ENCODE measurements at places on chromosomes 1 and 21.

- DNase-seq: peak; percentile 47
Observed at GRCh38 chr1:200866521-200866920, 6.3 kb upstream of the GPR25 start.

GRCh38 chr21:16420031-16420724, 690.4 kb downstream of the USP25 start:
- DNase-seq: no peak

DNA sequence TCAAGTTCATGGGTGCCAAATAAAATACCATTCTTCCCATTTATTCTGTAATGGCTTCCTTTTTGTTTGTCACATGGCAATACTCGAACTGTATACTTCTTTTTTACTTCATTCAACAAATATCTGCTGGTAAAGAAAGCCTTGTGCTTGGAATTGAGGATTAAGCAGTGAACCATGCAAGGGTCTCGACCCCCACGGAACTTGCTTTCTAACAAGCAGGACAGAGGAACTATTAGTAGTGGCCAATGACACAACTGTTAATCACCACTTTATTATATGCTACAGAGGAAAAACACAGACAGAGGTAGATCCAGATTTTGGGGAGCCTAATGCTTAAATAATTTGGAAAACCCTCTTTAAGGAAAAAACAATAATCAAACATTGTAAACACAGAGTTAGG, 542.2 kb downstream of the DPYD start:
- DNase-seq: no peak

DNA sequence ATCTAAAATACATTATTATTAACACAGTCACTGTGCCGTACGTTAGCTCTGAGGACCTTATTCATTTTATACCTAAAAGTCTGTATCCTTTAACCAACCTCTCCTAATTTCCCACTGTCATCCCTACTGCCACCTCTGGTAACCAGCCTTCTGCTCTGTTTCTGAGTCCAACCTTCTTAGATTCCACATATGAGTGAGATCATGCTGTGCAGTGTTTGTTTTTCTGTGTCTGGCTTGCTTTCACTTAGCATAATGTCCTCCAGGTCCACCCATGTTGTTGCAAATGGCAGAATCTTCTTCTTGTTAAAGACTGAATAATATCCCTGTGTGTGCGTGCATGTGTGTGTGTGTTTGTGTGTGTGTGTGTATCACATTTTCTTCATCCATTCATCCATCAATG, 64.2 kb downstream of the ETS2 start:
- DNase-seq: no peak

DNA sequence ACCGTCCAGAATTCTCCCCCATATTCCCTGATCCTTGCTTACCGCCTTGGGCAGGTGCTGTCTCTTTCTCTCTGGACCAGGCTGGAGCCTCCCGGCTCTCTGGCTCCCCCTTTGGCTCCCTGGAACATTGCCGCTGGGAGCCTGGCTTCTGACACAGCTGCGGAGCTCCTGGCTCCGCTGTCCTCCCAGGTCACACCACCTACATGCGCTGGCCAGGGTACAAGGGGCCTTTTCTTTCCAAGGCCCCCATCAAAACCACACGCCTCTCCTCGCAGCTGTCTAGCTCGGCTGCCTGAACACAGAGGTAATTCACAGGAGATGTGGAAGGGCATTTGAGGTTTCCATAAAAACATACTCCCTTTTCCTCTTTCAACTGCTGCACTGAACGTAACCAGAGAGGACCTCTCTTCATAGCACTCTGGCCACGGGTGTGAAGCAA, 7.5 kb upstream of the ZNF648 start:
- no peak for DNase-seq

- DNase-seq: no peak
Observed at GRCh38 chr21:29305068-29305467, 6.3 kb downstream of the BACH1 start.

DNA sequence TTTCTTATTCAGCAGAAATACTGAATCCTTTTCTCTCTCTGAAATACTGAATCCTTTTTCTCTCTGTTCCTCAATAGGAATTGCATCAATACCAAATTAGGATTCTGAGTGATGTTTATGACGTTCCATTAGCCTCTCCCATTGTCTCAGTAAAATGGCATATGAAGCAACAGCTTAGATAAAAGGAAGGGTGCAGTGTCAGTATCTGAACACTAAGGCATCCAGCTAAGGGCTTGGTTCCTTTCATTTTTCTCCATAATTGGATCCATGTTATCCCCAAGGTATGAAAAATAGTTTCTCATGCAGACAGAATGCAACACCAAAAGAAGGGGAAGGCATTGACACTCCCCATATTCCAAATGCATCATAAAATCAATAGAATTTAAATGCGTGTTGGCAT, 61.5 kb upstream of the RAVER2 start:
- no peak for DNase-seq

- DNase-seq: no peak
Observed at GRCh38 chr1:27966402-27967105, 6.8 kb downstream of the XKR8 start.

- peak; percentile 58 for DNase-seq
Observed at GRCh38 chr1:15848929-15849774, 1.6 kb downstream of the SPEN start.

GRCh38 chr21:32520875-32521735, 64.2 kb downstream of the TCP10L start:
- DNase-seq: no peak

DNA sequence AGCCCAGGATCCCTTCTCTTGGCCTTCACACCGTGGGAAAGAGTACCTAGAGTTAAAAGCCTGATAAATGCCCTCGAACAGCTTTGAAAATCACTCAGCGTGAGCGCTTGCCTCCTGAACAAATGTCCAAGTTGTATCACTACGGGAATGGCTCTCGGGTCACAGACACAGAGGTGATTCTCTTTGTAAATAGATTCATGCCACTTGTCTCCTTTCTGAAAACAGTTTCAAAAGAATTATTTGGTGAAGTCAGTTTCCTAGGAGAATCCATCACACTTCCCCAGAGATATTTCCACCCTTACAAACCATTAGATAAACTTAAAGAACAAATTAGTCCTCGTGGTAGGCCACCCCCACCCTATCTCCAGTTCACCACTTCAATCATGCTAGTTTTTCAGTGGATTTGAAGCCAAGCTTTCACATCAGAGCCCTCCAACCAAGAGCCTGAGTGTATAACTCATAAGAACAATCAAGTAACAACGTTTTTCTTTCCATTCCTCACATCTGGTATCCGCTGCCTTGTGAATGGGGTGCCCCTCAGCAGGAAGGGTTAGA, 132.9 kb downstream of the SLC30A10 start:
- DNase-seq: no peak

DNA sequence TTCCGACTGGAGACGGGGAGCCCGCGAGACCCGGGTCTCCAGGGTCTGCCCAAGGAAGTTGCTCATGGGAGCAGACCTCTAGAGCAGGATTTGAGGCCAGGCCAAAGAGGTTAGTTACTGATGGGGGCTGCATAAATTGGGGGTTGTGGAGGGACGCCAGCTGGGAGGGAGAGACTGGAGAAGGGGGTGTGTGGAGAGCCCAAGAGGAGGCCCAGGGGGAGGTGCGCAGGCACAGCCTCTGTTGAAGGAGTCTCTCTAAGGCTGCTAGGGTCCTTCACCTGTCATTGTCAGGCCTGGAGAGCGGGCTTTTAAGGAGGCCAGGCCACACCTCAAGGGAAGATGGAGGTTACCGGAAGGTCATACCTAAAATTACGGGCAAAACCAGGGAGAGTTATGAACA, 363 bp downstream of the PLA2G5 start:
- DNase-seq: no peak

- no peak for DNase-seq
Observed at GRCh38 chr1:30319765-30320580, 403.4 kb downstream of the MATN1 start.

DNA sequence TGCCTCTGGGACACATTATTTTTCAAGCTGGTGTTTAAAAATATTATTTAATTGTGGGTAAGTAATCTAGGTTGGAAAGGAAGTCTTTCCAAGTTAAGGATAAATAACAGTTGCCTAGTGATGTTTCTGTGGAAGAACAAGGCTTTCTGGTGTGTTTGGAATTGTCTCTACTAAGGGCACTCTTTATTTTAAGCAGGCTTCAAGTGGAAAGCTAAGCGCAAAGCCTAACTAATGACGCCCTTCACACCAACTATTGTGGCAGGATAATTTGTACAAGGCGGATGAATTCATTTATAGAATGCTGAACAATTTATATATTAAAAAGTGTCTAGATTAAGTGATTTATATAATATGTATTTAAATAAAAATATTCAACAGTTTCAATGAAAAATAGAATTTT, 25.1 kb upstream of the RWDD3 start:
- no peak for DNase-seq

GRCh38 chr1:207918011-207918410, 7.1 kb upstream of the CD34 start:
- DNase-seq: no peak

DNA sequence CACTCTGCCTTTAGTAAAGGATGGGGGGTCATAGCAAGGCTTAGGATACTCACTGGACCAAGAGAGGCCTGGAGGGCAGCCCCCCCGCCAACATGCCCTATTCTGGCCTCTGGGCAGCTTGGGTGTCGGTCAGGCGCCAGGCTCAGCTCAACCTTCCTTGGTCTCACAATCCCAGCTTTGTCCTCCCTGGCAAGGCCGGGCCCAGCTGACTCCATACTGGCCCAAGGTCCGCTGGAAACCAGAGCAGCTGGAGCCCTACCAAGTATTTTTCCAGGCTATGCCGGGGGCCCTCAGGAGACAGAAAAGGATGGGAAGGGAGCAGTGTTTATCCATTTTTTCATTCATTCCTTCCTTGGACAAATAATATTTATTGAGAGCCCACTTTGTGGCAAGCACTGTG, 6.2 kb downstream of the FBXO2 start:
- no peak for DNase-seq

- no peak for DNase-seq
Observed at GRCh38 chr1:19307794-19308508, 4.0 kb downstream of the AKR7A2 start.

GRCh38 chr1:234114648-234115307, 210.3 kb downstream of the SLC35F3 start:
- DNase-seq: no peak

DNA sequence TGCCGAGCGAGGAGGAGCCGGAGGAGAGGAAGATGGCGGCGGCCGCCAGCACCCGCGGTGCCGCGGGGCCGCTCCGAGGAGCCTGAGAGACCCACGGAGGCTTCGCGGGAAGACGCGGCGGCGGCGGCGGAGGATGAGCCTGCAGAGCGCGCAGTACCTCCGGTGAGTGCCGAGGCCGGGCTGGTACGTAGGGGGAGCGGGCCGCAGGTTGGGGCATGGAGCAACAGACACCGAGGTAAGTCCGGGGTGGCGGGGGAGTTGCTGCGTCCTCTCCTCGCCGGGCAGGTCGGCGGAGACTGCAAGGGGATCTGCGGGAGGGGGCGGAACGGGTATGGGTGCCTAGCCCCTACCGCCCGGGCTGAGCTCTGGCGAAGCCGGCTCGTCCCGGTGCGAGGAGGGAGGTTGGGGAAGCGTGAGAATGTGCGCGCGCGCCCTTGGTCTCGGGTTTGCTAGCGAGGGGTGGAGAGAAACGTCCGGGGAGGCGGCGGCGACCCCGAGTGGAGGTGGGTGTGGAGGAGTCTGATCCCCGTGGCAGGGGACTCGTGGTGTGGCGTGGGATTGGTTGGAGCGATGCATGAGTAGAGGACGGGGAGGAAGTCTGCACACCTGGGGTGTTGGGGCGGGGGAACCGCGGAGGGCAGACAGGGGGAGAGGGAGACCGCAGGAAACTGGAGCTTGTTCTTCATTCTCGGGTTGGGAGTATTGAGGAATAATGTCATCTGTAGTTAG, at the start of gene SMG7:
TSS of gene SMG7 (plus strand) at position 12 of the 729 bp plus-strand sequence. CDS start at position 134, 122 bp downstream.
- DNase-seq: no peak

DNA sequence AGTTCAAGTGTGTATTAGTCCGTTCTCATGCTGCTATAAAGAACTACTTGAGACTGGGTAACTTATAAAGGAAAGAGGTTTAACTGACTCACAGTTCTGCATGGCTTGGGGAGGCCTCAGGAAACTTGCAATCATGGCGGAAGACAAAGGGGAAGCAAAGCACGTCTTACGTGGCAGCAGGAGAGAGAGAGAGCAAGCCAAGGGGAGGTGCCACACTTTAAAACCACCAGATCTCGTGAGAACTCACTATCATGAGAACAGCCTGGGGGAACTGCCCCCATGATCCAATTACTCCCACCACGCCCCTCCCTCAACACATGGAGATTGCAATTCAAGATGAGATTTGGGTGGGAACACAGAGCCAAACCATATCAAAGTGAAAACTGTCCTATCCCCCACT, 4.1 kb upstream of the MIS18A start:
- no peak for DNase-seq

DNA sequence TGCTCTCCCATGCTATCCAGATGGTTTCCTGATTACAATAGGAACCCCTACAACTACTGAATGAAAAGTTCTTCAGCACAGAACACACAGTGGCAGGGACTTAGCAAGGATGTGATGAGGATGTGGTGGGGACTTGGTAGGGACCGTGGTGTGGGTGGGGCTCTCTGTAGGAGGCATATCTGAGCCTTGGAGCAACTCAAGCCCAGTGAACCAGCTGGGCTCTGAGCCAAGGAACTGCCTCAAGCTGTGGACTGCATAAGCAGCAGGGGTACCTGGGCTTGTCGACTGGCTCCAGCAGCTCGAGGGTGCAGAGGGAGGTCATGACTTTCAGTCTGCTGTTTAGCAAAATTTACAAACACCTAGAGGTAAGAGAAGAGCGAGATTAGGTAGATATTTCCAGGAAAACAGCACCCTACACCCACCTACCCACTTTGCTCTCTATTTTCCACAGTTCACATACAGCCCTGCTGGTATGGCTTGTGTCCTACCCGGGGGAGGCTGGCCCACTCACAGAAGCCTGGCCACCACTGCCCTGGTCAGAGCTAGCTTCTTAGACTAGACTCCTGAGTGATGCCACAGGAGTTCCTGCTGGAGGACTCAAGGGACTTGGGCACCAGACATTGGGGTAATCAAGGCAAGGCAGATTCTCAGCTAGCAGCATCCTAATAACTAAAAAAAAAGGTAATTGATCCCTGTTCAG, 86.8 kb upstream of the GCLM start:
- DNase-seq: no peak

- DNase-seq: no peak
Observed at GRCh38 chr21:21929226-21929625, 931.0 kb downstream of the NCAM2 start.

Data from activated CD4-positive, alpha-beta T cell treated with anti-CD3 and anti-CD28 coated beads for 24 hours (primary cell).